GM23248 (cell line): ENCODE measurements at places on chromosomes 1 and 21. TPM values are rescaled to one million over a fixed set of nuclear protein-coding genes. Genes with fewer than 3 reads are reported as not detected.

The CDCA8 gene
- 4.4 and 5.7 TPM in 2 replicates for total RNA-seq

The MX2 gene
- total RNA-seq, result 0.54 and 2.8 TPM in 2 replicates

The GBP5 gene
- 0.43 and 2.0 TPM in 2 replicates for total RNA-seq

The OR2M4 gene
- not detected in 2 replicates for total RNA-seq

The S100A1 gene
- not detected in 2 replicates for total RNA-seq

DNA sequence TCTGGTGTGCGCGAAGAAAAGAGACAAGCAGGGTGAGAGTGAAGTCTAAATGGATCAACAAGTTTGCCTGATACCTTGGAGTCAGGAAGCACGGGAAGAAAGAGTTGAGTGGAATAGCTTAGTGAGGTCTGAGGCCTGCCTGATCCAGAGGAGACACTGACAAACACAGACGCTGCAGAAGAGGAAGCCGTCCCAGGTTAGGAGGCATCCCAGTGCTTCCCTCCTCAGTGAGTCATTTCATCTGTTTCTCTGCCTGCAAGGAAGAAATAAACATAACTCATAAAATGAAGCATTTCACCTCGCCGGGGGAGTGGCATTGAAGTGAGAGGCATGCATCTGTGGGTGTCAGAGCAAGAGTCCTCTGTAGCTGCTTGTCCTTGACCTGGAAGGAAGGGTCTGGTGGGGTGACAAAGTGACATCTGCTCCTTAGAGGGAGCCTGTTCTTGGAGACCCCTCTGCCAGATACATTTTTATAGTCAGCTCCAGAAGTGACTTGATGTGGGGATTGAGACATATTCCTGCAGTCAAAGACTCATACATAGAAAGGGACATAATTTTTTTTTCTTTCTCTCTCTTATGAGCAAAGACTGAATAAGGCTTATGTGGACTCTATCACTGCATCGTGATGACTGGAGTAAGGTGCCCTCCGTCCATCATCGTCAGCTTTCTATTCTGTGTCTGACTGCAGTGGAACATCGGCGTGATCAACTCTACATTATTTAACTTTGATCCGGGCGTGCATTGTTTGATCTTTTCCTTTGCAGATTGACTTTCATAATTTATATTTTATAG is 256.7 kb downstream of the KIF26B start:
- H3K27ac ChIP-seq, result no peak overlapping the region
- peak; percentile 24 for DNase-seq
- no peaks in the 10 kb centered on the region for H3K36me3 ChIP-seq
- no peaks in the 10 kb centered on the region for H3K27me3 ChIP-seq
- H3K4me1 ChIP-seq, result no peaks in the 10 kb centered on the region

GRCh38 chr1:175204330-175204729 is 11.8 kb upstream of the KIAA0040 start:
- no peaks in the 10 kb centered on the region for H3K4me1 ChIP-seq
- DNase-seq, result no peak

DNA sequence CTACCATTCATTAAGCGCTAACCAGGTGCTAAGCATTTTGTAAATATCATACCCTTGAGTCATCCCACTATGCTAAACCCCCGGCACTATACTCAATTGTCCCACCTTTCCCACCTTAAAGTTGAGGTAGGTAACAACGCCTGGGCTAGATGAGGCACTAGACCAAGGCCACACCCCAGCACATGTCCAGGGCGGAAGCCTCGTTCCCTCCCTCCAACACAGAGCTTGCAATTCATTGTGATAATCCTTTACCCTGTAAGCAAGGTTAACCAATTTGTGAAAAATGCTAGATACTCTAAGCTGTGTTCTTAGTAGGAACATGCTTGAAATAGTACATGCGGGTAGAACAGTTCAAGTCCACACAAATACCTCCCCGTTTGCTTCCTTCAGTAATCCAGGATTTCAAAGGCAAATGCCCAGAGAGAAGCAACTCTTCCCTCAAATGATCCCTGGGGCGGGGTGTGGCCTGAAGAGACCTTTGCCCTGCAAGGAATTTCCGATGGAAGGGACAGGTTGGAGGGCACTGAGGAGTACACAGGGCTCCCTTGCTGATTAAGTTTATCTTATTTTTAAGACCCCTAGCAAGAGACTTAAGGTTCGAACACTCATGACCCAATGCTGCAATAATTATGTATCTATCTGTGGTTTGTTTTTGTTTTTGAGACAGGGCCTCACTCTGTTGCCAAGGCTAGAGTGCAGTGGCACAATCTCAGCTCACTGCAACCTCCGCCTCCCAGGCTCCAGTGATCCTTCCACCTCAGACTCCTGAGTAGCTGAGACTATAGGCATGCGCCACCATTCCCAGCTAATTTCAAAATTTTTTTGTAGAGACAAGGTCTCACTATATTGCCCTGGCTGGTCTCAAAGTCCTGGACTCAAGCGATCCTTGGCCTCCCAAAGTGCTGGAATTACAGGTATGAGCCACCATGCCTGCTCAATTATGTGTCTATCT is 2.6 kb downstream of the RSPH1 start:
- no peaks in the 10 kb centered on the region for H3K4me1 ChIP-seq
- 0 out of 2 replicates have a peak, but pooled peaks cover 3% of the 10 kb centered on the region for H3K27me3 ChIP-seq
- no peaks in the 10 kb centered on the region for H3K36me3 ChIP-seq
- H3K4me3 ChIP-seq, result no peak overlapping the region

GRCh38 chr1:204853436-204853835 is 17.2 kb upstream of the NFASC start:
- H3K27ac ChIP-seq, result no peak overlapping the region
- H3K36me3 ChIP-seq, result no peaks in the 10 kb centered on the region
- no peak for DNase-seq
- no peaks in the 10 kb centered on the region for H3K27me3 ChIP-seq
- H3K4me3 ChIP-seq, result no peak overlapping the region
- H3K4me1 ChIP-seq, result peaks cover 4% of the 10 kb centered on the region; the same call in 1 of the 2 replicates

DNA sequence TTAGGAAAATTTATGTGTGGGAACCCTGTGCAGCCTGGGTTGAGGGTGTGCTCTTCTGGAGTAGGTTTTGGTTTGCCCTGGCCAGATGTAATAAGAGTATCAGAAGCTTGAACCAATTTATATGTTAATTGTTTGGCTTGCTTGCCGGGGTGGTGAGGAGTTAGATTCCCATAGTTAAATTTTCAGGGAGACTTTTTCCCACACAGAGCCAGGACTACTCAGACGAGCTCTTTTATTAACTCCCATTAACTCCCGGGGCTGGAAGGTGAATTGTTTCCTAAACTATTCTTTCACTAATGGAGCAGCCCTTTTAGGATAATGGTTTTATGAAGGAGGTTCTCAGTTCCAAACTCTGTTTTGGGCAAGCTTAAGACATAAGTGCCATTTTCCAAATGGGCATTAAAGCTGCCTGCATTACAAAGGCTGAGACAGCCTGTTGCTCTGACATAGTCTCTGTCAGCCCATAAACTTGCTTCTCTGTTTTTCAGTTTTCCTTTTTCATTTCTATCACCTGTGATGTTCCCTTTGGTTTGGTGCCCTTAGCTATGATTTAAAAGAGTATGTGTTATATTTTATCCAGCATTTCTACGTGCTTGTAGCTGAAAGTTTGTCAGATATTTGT is 18.0 kb upstream of the RAB3GAP2 start:
- no peaks in the 10 kb centered on the region for H3K27me3 ChIP-seq
- H3K27ac ChIP-seq, result no peak overlapping the region
- no peak for DNase-seq
- H3K4me3 ChIP-seq, result no peak overlapping the region
- no peaks in the 10 kb centered on the region for H3K36me3 ChIP-seq

GRCh38 chr1:166189126-166189525 is 22.3 kb upstream of the FAM78B start:
- H3K27ac ChIP-seq, result no peak overlapping the region
- no peaks in the 10 kb centered on the region for H3K36me3 ChIP-seq
- no peak overlapping the region for H3K4me3 ChIP-seq
- no peaks in the 10 kb centered on the region for H3K27me3 ChIP-seq
- DNase-seq, result no peak

- H3K4me1 ChIP-seq, result no peaks in the 10 kb centered on the region
- H3K36me3 ChIP-seq, result no peaks in the 10 kb centered on the region
Measured at GRCh38 chr1:204558467-204558866, 42.3 kb downstream of the MDM4 start.

- no peak overlapping the region for H3K27ac ChIP-seq
- H3K36me3 ChIP-seq, result no peaks in the 10 kb centered on the region
- H3K27me3 ChIP-seq, result peaks cover 14% of the 10 kb centered on the region
- DNase-seq, result peak; percentile 82
- H3K4me3 ChIP-seq, result no peak overlapping the region
Measured at GRCh38 chr1:21665711-21666575, 3.2 kb downstream of the RAP1GAP start.

- peak overlapping the region; percentile 9 for H3K27ac ChIP-seq
- DNase-seq, result no peak
- no peak overlapping the region for H3K4me3 ChIP-seq
Measured at GRCh38 chr1:85393490-85393889, 71.5 kb downstream of the DDAH1 start.

DNA sequence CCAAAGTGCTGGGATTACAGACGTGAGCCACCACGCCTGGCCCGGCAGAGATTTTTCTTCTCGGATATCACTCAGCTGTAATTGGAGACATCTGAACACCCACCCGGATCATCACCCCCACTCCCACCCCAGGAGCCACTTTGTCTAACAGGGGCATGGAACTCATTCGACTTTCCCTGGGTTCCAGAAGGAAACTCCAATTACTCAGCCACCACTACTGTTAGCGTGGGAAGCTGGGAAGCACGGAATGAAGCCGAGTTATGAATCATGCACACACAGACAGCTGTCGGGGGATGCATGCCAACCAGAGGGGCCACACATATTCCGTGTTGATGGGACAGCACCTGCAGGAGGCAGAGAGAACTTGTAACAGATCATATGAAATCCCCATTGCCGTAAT is 85.2 kb downstream of the HLCS start:
- no peaks in the 10 kb centered on the region for H3K27me3 ChIP-seq
- H3K36me3 ChIP-seq, result peaks cover 12% of the 10 kb centered on the region; the same call in 1 of the 2 replicates
- no peak overlapping the region for H3K27ac ChIP-seq
- no peak overlapping the region for H3K4me3 ChIP-seq
- no peaks in the 10 kb centered on the region for H3K4me1 ChIP-seq

DNA sequence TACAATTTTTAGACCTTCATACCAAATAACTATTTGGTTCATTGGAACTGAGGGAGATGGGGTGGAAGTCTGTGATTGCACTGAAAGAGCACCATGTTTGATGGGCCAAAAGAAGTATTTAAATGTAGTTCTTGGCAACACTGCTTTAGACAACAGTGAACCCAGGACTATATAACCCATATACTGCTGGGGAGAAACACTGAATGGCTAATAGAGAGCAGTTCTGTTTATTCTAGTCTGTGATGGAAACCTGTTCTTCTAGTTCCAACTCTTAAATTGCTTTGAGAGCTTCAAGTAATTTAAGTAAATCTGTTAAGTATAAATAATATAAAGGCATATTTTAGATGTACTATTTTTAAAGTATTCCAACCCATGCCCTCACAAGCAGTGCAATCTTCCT is 96.3 kb downstream of the NIBAN1 start:
- no peak for DNase-seq
- peaks cover 18% of the 10 kb centered on the region for H3K4me1 ChIP-seq
- no peaks in the 10 kb centered on the region for H3K27me3 ChIP-seq
- H3K4me3 ChIP-seq, result no peak overlapping the region
- H3K27ac ChIP-seq, result no peak overlapping the region

GRCh38 chr1:4119516-4120220 is 219.6 kb upstream of the C1orf174 start:
- no peak for DNase-seq
- no peaks in the 10 kb centered on the region for H3K4me1 ChIP-seq
- no peaks in the 10 kb centered on the region for H3K36me3 ChIP-seq
- no peak overlapping the region for H3K4me3 ChIP-seq
- H3K27me3 ChIP-seq, result no peaks in the 10 kb centered on the region
- H3K27ac ChIP-seq, result no peak overlapping the region

DNA sequence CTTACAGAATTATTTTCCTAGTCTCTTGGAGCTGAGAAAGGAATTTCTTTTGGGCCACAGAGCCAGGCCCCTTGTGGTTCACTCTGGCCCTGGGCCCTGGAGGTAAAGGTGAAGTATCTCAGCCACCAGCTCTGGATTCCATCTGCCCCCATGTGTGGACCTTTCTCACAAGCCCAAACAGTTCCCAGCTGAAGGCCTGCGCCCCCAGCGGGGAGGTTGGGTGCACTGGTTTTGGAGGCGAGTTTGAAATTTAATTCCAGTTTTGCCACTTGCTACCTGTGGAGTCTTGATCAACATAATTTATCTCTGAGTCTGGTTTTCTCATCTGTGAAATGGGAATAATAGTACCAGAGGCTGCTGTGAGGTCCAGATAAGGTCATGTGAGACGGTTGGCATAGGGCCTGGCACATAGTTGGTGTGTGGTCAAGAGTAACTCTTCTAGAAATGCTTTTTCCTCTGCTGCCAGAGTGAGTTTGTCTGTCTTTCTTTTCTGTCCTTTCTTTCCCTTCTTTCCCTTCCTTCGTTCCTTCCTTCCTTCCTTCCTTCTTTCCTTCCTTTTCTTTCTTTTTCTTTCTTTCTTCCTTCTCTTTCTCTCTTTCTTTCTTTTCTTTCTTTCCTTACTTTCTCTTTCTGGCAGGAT is 6.1 kb downstream of the AGTRAP start:
- no peak overlapping the region for H3K4me3 ChIP-seq
- DNase-seq, result no peak
- H3K27me3 ChIP-seq, result no peaks in the 10 kb centered on the region
- H3K36me3 ChIP-seq, result no peaks in the 10 kb centered on the region

DNA sequence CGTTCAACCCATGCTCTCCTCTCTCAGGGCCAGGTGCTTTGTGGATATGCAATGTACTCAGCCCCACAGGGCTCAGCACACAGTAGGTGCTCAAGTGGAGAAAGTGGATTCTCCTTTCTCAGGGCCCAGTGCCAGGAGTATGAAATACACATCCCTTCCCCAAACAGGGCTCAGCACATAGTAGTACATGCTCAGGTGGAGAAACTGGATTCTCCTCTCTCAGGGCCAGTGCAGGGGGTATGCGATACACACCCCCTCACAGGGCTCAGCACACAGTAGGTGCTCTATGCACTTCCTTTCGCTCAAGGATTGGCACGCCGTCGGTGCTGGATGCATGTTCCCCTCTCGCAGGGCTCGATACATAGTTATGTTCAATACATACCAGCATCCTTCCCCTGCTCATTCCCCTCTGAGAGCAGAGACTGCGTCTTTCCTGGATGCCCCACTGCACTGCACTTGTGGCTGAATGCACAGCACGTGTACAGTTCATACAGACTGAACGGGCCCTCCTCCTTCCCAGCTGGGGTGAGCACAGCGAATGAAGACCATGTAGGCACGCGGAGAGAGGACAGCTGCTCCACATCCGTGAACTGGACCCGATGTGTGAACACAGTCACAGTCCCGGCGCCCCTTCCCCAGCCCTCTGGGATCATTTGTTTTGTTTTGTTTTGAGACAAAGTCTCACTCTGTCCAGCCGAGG is 16.6 kb upstream of the DISP3 start:
- H3K27ac ChIP-seq, result no peak overlapping the region
- H3K4me1 ChIP-seq, result no peaks in the 10 kb centered on the region
- no peak for DNase-seq
- no peaks in the 10 kb centered on the region for H3K36me3 ChIP-seq

- no peak overlapping the region for H3K4me3 ChIP-seq
- no peak overlapping the region for H3K27ac ChIP-seq
- peaks cover 3% of the 10 kb centered on the region; the same call in 1 of the 2 replicates for H3K4me1 ChIP-seq
- no peaks in the 10 kb centered on the region for H3K36me3 ChIP-seq
- no peaks in the 10 kb centered on the region for H3K27me3 ChIP-seq
Measured at GRCh38 chr21:32565856-32566465, 19.4 kb downstream of the TCP10L start.
